ENCODE measurements at places on chromosomes 5 and 9.

DNA sequence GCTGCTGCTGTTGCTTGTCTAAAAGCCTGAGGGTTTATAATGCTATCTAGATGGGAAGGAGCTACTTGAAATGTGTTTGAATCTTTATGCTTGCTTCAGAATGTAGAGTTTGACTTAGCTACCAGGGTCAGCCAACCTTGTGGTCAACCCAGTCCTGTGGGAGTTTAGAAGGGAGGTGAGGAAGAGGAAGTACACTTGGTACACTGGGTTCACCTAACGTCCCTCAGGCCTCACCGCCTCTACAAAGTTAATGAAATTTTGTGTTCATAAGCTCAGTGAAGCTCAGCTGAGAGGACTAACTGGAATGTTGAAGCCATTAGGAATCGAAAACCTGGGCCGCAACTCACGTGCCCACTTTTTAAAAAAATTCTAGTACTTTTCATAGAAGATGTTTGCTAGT lies 10.7 kb downstream of the IQGAP2 start:
- no peak for DNase-seq

DNA sequence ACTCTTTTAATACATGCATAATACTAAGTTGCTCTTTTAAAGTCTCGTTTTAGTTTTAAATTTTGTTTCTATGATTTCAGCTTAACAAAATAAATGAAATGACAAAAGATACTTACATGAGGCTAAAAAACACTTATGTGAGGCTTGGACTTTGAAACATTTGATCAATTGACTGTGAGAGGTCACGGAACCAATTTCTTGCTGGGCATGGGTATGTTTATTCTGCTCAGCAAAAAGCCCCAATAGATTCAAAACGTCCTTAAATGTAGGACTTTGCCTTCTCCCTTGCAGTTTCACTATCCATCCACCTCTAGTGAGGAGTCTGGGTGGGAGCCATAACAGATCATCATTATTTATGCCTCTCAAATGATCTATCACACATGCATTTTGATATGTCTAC lies 191.9 kb downstream of the ZSWIM6 start:
- no peak for DNase-seq

DNA sequence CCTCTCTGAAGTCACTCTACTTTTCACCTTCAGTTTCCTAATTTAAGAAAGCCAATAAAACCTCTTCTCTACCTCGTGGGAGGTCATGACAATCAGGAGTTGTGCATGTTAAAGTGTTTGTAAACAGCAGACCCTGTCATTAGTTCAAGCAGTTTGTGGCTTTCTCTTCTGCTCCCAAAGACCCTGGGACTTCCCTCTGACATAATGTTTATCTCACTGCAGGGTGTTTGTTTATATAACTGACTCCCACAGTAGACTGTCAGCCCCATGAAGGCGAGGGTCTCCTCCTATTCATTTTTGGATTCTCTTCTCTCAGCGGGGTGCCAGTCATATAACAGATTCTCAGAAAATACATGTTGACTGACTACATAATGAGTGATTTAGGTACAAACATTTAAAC lies 360.0 kb upstream of the ZNF462 start:
- DNase-seq, result no peak

- peak; percentile 63 for DNase-seq
These were observed 140.9 kb downstream of the AOPEP start for GRCh38 chr9:94867281-94867841.

- DNase-seq, result peak; percentile 86
These were observed at the start of gene CCNJL for GRCh38 chr5:160312134-160312959. TSS of gene CCNJL (minus strand) at chr5:160312564. CDS start at chr5:160311923, 641 bp downstream.

GRCh38 chr5:149639737-149640136 lies 58.4 kb downstream of the ARHGEF37 start:
- no peak for DNase-seq
